Activated T-cell treated with anti-CD3 and anti-CD28 coated beads, Interleukin-2, amount 50 U/mL, for 4 hours (primary cell): ENCODE measurements at places on chromosomes 5 and 9. TPM values are rescaled to one million over a fixed set of nuclear protein-coding genes. Genes with fewer than 3 reads are reported as not detected.

CDH9 gene
- total RNA-seq: not detected

SNX24 gene
- 0.74 TPM for total RNA-seq

DNA sequence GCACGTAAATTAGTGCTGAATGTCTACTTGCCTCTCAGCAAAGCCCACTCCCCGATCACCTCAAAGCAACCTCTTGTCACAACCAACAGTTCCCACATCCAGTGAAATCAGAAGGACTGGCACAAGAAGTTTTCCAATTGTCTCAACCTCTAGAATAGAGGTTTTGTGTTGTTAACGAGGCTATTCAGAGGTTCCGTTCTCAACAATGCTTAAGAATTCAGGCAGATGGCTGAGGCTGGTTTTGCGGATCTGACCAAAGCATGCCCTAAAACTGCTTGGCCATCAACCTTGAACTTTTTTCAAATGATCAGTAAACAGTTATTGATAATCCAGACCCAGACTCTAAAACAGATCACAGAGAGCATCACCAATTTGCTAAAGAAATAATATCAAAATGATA, 52.9 kb downstream of the MAPKAP1 start:
- no peak for DNase-seq

- no peak for DNase-seq
Observed at GRCh38 chr9:131277287-131277909, 1.1 kb upstream of the FAM78A start.

- no peak for DNase-seq
Observed at GRCh38 chr9:83669067-83669466, 38.7 kb downstream of the UBQLN1 start.

DNA sequence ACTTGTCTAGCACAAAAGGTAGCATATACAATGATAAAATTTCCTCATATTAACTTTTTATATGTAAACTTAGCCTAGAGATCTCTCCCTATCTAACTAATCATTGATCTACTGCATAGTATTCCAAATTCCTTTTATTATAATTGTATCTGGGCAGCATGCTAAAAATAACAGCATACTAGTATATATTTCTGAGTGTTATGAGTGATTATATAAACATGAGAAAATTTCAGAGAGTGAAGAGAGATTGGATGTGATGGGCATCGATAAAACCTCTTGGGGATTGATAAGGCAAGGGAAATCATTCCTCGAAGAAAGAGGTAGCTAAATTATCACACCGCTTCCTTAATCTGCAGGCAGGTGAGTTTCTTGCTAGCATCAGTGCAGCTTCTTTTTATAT, 158.2 kb downstream of the HMHB1 start:
- DNase-seq: no peak

- DNase-seq: no peak
Observed at GRCh38 chr5:73157414-73158303, 15.3 kb upstream of the TMEM174 start.

GRCh38 chr5:176447591-176447977, 601 bp upstream of the FAF2 start:
- DNase-seq: peak; percentile 25

CENPK gene
- 33.3 TPM for total RNA-seq
